ENCODE measurements at places on chromosomes 1 and 21. TPM values are rescaled to one million over a fixed set of nuclear protein-coding genes. Genes with fewer than 3 reads are reported as not detected.

The PEAR1 gene
- total RNA-seq: 11.2 TPM

DNA sequence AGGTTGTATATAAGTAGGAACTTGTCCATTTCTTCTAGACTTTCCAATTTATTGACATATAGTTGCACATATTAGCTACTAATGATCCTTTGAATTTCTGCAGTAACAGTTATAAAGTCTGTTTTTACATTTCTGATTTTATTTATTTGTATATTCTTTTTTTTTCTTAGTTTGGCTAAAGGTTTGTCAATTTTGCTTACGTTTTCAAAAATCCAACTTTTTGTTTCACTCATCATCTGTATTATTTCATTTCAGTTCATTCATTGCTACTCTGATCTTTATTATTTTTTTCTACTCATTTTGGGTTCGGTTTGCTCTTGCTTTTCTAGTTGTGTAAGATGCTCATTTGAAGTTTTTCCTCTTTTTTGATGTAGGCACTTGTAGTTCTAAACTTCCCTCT, 97.9 kb downstream of the RPS6KC1 start:
- no peak overlapping the region for H3K4me3 ChIP-seq
- no peak for DNase-seq
- no peaks in the 10 kb centered on the region for H3K27me3 ChIP-seq
- no peak overlapping the region for H3K27ac ChIP-seq
- no peaks in the 10 kb centered on the region for H3K4me1 ChIP-seq
- H3K36me3 ChIP-seq: no peaks in the 10 kb centered on the region

DNA sequence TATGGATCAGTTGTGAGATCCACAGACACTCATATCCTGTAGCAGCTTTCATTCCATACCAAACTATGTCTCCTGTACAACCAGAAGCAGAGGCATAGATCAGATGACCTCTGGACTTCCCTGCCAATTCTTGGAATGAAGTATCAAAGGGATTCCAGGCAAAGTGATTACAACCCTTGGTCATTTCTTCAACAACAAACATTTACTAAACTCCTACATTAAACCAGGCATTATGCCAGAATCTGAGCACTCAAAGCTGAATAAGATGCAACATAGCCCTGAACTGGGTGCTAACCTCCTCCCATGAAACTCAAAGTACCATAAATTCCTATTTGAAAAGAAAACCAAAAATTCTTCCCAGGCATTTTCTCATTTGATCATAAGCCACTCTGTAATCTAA, 121.2 kb upstream of the SGIP1 start:
- no peak overlapping the region for H3K4me3 ChIP-seq
- no peaks in the 10 kb centered on the region for H3K27me3 ChIP-seq
- DNase-seq: no peak
- H3K36me3 ChIP-seq: no peaks in the 10 kb centered on the region
- H3K4me1 ChIP-seq: no peaks in the 10 kb centered on the region

The GJA5 gene
- 4.0 TPM for total RNA-seq

- no peaks in the 10 kb centered on the region for H3K36me3 ChIP-seq
- no peak overlapping the region for H3K27ac ChIP-seq
- DNase-seq: no peak
- no peaks in the 10 kb centered on the region for H3K4me1 ChIP-seq
These were observed 36.5 kb downstream of the PLA2G4A start for GRCh38 chr1:186865253-186865652.

The SPRR3 gene
- total RNA-seq: not detected

DNA sequence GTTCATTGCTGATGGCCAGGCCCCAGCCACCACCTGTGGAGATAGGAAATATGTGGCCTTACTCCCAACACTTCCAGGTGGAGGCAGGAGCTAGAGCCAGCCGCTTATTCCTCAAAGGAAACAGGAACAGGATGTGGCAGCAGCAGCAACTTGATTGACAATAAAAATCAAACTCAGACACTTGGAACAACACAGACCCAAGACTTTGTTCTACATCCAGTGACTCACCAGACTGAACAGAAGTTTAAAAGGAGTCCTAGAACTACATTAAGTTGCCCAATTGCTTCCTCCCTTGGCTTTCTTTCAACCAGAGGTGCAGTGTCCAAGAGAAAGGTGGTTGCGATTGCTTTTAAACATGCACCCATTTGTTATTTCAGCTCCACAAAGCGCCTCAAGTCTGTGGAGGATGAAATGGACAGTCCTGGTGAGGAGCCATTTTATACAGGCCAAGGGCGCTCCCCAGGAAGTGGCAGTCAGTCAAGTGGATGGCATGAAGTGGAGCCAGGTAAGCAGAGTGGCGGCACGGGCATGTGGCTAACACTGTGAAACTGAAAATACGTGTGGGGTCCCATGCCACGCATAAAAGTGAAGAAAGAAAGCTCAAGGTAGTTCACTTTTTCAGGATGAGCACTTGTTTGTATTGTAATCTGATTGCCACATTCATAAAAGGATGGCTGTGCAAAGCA, 276.6 kb downstream of the NFIA start:
- DNase-seq: peak; percentile 10
- H3K27ac ChIP-seq: no peak overlapping the region
- H3K36me3 ChIP-seq: peaks cover 5% of the 10 kb centered on the region
- no peaks in the 10 kb centered on the region for H3K4me1 ChIP-seq
- no peaks in the 10 kb centered on the region for H3K27me3 ChIP-seq

DNA sequence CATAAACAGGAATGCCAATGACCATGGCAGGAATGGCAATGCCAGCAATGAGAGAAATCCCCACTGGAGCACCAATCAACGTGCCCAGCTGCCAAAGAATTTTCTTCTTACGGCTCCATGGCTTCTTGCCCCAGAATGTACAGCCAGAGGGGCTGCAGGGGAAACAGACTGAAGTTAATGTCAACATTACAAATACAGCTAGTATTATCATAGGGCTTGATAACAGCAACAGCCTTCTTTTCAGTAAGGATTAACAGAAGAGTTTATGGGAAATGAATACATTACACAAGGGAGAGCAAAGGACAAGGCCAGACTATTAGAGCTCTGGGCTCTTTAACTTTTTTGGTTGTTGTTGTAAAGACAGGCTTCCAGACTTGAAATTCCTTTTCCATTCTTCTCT, 18.2 kb downstream of the RNF19B start:
- H3K27ac ChIP-seq: no peak overlapping the region
- no peaks in the 10 kb centered on the region for H3K27me3 ChIP-seq
- H3K36me3 ChIP-seq: peaks cover 45% of the 10 kb centered on the region
- DNase-seq: no peak
- no peak overlapping the region for H3K4me3 ChIP-seq
- peaks cover 8% of the 10 kb centered on the region for H3K4me1 ChIP-seq

DNA sequence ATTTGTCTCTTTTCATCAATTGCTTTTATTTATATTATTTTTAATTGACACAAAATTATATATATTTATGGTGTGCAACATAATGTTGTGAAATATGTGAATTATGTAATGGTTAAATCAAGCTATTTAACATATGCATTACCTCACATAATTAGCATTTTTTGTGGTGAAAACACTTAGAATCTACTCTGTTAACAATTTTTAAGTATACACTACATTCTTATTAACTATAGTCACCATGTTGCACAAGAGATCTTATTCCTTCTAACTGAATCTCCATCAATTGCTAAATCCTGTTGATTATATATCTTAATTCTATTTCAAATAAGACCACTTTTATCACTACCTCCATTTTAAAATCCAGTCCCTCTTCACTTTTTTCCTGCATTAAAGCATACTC, 42.5 kb downstream of the PLPPR5 start:
- H3K27ac ChIP-seq: no peak overlapping the region
- no peaks in the 10 kb centered on the region for H3K36me3 ChIP-seq
- no peaks in the 10 kb centered on the region for H3K4me1 ChIP-seq
- H3K27me3 ChIP-seq: no peaks in the 10 kb centered on the region
- DNase-seq: no peak

GRCh38 chr1:99725996-99726395, 40.4 kb downstream of the FRRS1 start:
- H3K36me3 ChIP-seq: no peaks in the 10 kb centered on the region
- no peak for DNase-seq
- H3K4me1 ChIP-seq: no peaks in the 10 kb centered on the region
- no peak overlapping the region for H3K4me3 ChIP-seq

DNA sequence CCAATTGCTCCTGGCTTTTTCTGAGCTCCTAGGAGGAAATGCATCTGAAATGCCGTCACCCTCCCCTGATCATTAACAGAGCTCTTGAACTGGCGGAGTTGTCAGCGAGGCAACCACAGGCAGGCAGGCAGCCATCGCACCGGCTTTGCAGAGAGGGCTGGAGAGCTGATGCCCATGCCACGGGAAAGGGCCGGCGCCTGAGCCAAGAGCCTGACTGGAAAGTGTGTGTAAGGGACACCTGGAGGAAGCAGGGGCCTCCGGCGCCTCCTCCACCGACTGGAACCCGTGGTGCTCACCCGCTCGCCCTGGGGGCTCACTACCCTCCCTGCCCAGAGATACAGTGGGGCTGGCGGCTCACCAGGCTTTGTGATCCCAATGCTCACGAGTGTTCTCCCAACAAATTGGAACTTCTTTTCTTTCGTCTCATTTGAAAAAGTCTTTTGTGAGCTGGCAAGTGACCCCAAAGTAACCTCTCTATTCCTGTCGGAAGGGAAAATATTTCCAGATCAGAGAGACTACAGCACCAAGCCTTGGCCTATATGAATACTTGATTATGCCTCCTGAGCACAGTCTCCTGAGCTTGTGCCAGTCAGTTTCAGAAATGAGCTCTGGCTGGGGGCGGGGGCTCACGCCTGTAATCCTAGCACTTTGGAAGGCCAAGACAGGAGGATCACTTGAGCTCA, 97.7 kb upstream of the SLC25A33 start:
- peaks cover 66% of the 10 kb centered on the region for H3K4me1 ChIP-seq
- H3K4me3 ChIP-seq: no peak overlapping the region
- no peaks in the 10 kb centered on the region for H3K27me3 ChIP-seq
- no peaks in the 10 kb centered on the region for H3K36me3 ChIP-seq
- peak overlapping the region; percentile 86 for H3K27ac ChIP-seq
- peak; percentile 83 for DNase-seq

The RGS13 gene
- total RNA-seq: not detected

The AMY1B gene
- total RNA-seq: not detected

DNA sequence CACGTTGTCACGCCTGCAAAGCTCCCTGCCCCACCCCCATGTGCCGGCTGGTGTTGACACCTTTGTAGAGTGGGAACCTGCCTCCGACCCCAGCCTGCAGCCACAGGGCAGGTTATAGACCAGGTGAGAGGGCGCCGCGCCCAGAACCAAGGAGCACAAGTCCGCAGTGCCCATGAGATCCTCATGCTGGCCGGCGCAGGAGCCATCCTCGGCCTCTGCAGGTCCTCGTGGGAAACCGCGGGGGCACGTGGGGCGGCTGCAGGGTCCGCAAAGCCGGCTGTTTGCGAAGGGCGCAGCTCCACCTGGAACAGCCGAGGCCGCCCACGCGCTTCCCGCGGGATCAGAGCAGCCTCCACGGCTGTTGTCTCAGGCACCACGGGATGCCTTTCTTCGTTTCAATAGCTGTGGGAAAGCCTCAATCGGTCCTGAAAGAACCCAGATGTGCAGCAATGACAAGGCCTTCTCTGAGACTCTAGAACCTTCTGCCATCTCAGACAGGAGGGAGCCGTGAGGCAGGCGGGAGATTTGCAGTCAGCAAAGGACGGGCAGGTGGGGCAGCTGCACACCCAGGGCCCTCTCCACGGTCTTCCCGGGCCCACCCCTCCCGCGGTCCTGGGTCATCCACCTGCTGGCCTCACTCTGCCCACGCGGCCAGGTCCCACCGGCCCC, 29.9 kb downstream of the POFUT2 start:
- H3K27me3 ChIP-seq: no peaks in the 10 kb centered on the region
- no peak overlapping the region for H3K27ac ChIP-seq
- H3K36me3 ChIP-seq: no peaks in the 10 kb centered on the region
- DNase-seq: no peak
- H3K4me3 ChIP-seq: no peak overlapping the region

DNA sequence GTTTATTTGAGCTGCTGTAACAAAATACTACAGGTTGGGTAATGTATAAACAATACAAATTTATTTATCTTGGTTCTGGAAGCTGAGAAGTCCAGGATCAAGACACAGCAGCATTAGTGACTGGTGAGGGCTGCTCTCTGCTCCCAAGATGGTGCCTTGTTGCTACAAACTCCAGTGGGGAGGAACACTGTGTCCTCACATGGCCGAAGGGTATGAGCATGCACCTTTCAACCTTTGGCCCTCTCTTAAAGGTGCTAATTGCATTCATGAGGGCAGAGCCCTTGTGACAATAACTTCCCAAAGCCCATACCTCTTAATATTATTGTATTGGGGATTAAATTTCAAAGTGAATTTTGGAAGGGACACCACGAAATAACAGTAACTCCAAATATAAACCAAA, 55.3 kb upstream of the ATP1B1 start:
- H3K4me3 ChIP-seq: no peak overlapping the region
- no peaks in the 10 kb centered on the region for H3K27me3 ChIP-seq
- H3K27ac ChIP-seq: no peak overlapping the region
- no peaks in the 10 kb centered on the region for H3K4me1 ChIP-seq

DNA sequence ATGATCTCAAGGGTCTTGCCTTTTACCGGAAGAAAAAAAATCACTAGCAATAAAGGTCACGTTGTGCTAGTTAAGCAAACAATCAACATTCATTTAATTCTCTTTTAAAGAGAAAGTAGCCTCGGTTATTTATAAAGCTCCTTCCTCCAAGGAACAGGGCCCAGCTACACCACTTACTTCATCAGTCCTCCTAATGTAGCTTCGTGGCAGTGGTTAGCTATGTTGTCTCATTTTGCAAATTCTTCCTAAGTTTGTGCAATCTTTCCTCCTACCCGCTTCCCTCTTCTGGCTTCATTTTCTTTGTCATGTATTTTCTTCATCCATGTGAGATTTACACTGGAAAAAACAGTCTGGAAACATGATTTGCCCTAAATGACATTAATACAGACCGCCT, 554.2 kb downstream of the NUF2 start:
- H3K27ac ChIP-seq: no peak overlapping the region
- no peaks in the 10 kb centered on the region for H3K27me3 ChIP-seq
- no peak for DNase-seq
- H3K4me1 ChIP-seq: no peaks in the 10 kb centered on the region
- no peaks in the 10 kb centered on the region for H3K36me3 ChIP-seq

The CD1E gene
- not detected for total RNA-seq

The AKR1A1 gene
- 117 TPM for total RNA-seq

The ATAD3C gene
- 29.9 TPM for total RNA-seq

The CTSE gene
- total RNA-seq: 3.6 TPM

The PAFAH2 gene
- 34.2 TPM for total RNA-seq

DNA sequence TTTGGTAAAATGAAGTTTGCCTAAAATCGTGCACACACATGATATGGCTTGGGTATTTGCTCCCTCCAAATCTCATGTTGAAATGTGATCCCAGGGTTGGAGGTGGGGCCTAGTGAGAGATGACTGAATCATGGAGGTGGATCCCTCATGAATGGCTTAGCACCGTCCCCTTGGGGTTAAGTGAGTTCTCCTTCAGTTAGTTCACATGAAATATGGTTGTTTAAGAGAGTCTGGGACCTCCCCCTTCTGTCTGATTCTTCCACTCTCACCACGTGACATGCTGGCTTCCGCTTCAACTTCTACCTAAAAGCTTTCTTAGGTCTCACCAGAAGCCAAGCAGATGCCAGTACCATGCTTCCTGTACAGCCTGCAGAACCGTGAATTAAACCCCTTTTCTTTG, 58.4 kb downstream of the SIPA1L2 start:
- H3K4me3 ChIP-seq: no peak overlapping the region
- DNase-seq: no peak
- no peaks in the 10 kb centered on the region for H3K36me3 ChIP-seq

The TSPEAR gene
- total RNA-seq: 0.27 TPM
